ENCODE measurements at places on chromosomes 1 and 21. TPM values are rescaled to one million over a fixed set of nuclear protein-coding genes. Genes with fewer than 3 reads are reported as not detected.

DNA sequence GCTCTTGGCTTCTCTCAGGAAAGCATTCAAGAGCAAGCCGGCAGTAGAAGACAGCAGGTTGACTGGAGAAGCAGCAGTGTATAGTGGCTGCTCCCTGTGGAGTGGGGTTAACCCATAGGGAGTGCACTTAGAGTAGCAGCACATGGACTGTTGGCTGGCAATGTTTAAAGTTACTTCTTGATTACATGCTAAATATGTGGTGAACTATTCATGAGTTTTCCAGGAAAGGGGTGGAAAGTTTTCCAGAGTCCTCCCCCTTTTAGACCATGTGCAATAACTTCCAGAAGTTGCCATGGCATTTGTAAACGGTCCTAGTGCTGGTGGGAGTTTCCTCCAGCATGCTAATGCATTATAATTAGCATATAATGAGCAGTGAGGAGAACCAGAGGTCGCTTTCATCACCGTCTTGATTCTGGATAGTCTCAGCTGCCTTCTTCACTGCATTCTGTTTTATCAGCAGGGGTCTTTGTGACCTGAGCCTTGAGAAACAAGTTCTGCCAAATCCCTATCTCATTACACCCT lies 131.8 kb downstream of the CCDC185 start:
- H3K27ac ChIP-seq, result no peak overlapping the region
- no peaks in the 10 kb centered on the region for H3K27me3 ChIP-seq
- DNase-seq, result no peak
- H3K4me3 ChIP-seq, result no peak overlapping the region
- no peaks in the 10 kb centered on the region for H3K36me3 ChIP-seq

DNA sequence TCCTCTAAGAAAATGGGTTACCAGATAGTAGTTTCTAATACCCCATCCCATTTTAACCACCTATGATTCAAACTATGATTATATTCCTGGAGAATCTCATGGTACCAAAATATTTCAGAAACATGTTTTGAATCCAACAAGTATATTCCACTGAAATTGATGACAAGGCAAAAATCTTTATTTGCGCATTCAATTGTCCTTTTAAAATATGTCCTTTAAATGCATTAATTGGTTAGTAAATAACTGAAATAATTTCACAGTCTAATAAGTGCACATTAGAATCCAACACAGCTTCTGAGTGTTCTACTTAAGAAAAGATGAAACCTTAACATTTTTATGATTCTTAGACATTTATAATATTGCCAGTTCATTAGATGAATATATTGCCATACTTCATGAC lies 356.6 kb downstream of the SETD4 start:
- no peak overlapping the region for H3K27ac ChIP-seq
- no peak for DNase-seq
- H3K27me3 ChIP-seq, result peaks cover 14% of the 10 kb centered on the region

DNA sequence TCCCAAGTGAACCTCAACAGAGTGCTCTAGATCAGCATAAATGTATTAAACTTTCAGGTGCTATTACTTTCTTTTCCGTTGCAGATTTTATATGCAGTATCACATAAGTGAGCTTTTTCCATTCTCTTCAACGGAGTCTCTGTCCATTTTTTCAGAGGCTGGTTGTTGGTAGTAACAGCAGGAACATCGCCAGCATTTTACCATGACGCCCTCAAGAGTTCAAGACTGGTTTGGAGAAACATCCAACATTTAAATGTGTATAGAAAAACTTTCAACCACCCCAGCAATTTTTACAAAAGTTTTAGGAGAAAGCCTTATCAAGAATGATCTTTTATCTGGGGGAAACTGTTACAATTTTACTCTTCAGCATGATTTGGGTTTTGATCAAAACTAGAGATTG lies 117.0 kb downstream of the TGFB2 start:
- no peak overlapping the region for H3K27ac ChIP-seq
- H3K27me3 ChIP-seq, result no peaks in the 10 kb centered on the region
- no peak overlapping the region for H3K4me3 ChIP-seq
- no peaks in the 10 kb centered on the region for H3K36me3 ChIP-seq
- H3K4me1 ChIP-seq, result peaks cover 44% of the 10 kb centered on the region

Gene F5
- not detected for polyA plus RNA-seq

GRCh38 chr1:6343506-6344405 lies 49.8 kb downstream of the ACOT7 start:
- peak; percentile 67 for DNase-seq
- H3K27me3 ChIP-seq, result no peaks in the 10 kb centered on the region
- H3K4me3 ChIP-seq, result no peak overlapping the region
- H3K27ac ChIP-seq, result no peak overlapping the region

Gene RIPPLY3
- 0.03 TPM for polyA plus RNA-seq

GRCh38 chr1:44453798-44454349 lies 48.8 kb downstream of the RNF220 start:
- H3K27ac ChIP-seq, result no peak overlapping the region
- no peaks in the 10 kb centered on the region for H3K4me1 ChIP-seq
- H3K36me3 ChIP-seq, result no peaks in the 10 kb centered on the region
- peaks cover 12% of the 10 kb centered on the region for H3K27me3 ChIP-seq
- DNase-seq, result no peak

Gene FCRL6
- 0.06 TPM for polyA plus RNA-seq

GRCh38 chr21:33481314-33481943 lies 1.7 kb upstream of the TMEM50B start:
- H3K27ac ChIP-seq, result no peak overlapping the region
- DNase-seq, result no peak
- H3K36me3 ChIP-seq, result no peaks in the 10 kb centered on the region
- H3K4me1 ChIP-seq, result peaks cover 4% of the 10 kb centered on the region

All from endothelial cell of umbilical vein (primary cell).